ENCODE measurements at places on chromosomes 5 and 9.

GRCh38 chr5:143496943-143497342 is 93.5 kb upstream of the NR3C1 start:
- no peak for DNase-seq

- no peak for DNase-seq
These were observed 24.2 kb downstream of the SERINC5 start for GRCh38 chr5:80231693-80232092.

DNA sequence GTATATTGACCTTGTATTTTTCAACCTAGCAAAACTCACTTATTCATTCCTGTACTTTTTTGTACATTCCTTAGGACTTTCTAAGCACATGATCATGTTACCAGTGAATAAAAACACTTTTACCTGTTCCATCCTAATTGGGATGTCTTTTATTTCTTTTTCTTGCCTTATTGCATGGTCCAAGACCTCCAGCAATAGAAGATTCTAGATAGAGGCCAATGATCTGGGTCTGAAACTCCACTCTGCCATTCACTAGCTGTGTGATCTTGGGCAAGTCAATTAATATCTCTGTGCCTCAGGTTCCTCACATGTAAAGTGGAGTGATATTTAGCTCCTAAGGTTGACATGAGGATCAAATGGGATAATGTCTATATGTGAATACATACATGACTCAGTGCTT is 8.5 kb upstream of the EXOSC2 start:
- no peak for DNase-seq

- peak; percentile 81 for DNase-seq
These were observed 89.2 kb downstream of the TEK start for GRCh38 chr9:27198190-27198589.

GRCh38 chr5:108184940-108185339 is 197.0 kb downstream of the FBXL17 start:
- no peak for DNase-seq

- no peak for DNase-seq
These were observed 142.2 kb upstream of the CDH6 start for GRCh38 chr5:31051316-31051715.
